Central memory CD4-positive, alpha-beta T cell (primary cell): ENCODE measurements at places on chromosomes 1 and 21.

GRCh38 chr1:52345252-52345651 is 20.8 kb downstream of the CC2D1B start:
- DNase-seq: no peak

- DNase-seq: no peak
Observed at GRCh38 chr1:183653876-183654451, 848 bp upstream of the APOBEC4 start.

GRCh38 chr1:31674626-31675025 is 29.2 kb downstream of the COL16A1 start:
- DNase-seq: no peak

GRCh38 chr1:205306929-205307566 is 14.5 kb downstream of the NUAK2 start:
- DNase-seq: no peak

DNA sequence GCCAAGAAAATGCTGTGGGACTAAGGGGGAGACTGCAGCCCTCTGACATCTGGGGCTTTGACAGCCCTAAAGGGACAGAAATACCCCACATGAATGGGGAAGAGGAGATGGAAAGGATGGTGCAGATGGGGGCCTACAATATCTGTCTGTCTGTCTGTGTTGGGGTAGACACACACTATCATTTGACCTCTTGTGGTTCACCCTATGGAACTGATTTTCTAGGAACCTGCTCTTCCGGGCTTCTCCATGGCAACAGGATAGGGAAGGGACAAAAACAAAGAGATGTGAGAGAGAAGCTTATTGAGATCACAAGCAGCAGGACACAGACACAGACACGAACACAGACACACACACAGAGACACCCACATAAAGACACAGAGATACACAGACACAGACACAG is 17.1 kb downstream of the KIF21B start:
- no peak for DNase-seq

- DNase-seq: no peak
Observed at GRCh38 chr1:87176514-87176913, 152.2 kb upstream of the LMO4 start.

DNA sequence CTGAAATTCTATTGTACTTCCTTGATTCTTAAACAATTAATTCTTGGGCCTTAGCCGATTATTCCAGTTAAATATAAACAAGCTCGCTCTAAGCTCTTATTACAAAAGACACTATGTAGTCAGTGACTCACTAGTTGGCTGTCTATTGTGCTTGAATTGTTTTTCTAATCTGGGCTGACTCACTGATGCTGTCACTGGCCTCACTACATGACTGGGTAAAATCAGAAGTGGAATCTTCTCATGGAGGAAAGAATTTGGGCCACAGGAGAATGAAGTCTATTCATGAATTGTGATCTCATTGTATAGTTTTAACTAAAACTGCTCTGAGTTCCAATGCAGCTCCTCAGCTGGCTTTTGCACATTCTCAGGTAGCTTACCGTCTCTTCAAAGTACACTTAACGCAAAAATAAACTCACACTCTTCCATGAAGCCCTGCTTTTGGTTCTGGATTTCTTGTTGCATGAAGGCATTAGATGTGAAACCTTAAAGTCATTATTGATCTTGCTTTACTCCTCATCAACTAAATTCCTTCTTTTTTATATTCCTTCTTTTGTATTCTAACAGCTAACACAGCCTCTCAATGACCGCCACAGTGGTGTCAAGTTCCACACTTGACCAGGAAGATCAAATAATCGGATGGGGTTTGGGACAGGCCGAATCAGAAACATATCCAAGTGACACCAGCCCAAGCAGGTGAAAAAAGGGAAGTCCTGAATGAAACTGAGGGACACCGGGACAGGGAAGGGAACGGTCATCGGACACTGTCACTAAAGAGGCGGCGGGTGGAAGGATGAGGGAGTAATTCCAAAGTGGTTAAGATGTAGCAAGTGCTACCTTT is 80.9 kb upstream of the LBR start:
- no peak for DNase-seq

DNA sequence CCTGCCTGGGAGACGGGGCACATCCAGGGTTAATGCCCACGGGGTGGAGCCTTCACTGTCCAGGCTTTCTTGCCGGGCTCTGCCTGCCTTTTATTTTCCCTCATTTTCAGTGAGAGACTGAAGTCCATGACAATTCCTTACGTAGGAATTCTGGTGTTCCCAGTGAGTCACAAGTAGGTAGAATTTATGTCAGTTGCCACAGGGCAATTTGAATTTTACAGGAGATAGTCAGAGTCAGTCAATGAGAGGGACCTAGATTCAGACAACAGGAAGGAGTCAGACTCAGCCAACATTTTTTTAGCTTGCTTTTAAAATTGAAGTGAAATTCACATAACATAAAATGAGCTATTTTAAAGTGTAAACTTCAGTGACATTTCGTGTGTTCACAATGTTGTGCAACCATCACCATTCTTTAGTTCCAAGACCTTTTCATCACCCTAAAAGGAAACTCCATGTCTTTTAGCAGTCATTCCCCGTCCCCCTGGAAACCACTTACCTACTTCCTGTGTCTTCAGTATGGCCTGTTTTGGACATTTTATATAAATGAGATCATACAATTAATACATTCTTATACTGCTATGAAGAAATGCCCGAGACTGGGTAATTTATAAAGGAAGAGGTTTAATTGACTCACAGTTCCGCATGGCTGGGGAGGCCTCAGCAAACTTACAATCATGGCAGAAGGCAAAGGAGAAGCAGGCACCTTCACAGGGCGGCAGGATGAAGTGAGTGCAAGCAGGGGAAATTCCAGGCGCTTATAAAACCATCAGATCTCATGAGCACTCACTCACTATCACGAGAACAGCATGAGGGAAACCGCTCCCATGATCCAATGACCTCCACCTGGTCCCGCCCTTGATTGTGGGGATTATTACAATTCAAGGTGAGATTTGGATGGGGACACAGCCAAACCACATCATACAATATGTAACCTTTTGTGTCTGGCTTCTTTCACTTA is 14.6 kb downstream of the AJAP1 start:
- no peak for DNase-seq
